AG10803 (cell line): ENCODE measurements at places on chromosomes 1 and 21.

DNA sequence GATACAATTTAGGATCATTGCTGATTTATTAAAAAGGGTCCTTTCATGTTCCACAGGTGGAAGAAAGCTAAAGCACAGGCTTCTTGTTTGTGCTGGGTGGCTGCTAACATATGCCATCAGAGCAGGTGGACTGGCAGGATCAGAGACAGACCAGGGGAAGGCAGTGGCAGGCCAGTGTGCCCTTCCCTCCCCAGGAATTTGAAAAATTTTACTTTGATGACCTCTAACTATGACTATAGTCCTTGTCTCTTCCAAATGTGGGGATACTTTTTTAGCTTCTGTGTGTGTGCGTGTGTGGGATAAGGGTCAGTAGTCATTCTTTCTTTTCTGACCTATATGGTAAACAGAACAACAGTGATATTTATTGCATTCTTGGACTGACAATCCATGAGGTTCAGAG, 49.9 kb downstream of the LHX9 start:
- DNase-seq, result no peak

GRCh38 chr1:227440182-227440581, 121.9 kb upstream of the CDC42BPA start:
- no peak for DNase-seq

GRCh38 chr1:227557962-227558725, 5.2 kb upstream of the ZNF678 start:
- no peak for DNase-seq

DNA sequence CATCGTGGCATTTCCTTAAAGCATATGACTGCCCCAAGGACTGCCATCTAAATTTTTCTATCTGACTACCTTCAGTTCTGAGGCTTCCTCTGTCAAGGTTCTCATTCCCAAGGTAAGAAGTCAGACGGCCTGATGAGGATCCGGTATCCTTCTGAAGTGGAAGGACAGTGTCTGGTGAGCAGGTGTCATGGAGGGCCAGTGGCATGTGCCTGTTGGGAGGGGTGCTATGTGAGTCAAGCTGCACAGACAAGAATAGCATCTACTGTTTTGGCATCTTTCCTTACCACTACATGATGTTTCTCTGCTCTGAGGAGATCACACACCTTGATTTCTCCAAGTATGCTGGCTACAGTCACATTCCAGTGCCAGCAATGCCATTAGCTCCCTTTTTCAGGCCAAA, 99.6 kb upstream of the RGS1 start:
- DNase-seq, result no peak

GRCh38 chr1:61888808-61889207, 146.5 kb downstream of the PATJ start:
- no peak for DNase-seq

GRCh38 chr1:162139211-162139610, 69.7 kb downstream of the NOS1AP start:
- no peak for DNase-seq

GRCh38 chr1:47128221-47128620, 9.0 kb upstream of the CYP4A22 start:
- no peak for DNase-seq

GRCh38 chr1:92749024-92749634, 35.8 kb downstream of the EVI5 start:
- peak; percentile 78 for DNase-seq

GRCh38 chr1:202274611-202275010, 67.1 kb downstream of the UBE2T start:
- no peak for DNase-seq

DNA sequence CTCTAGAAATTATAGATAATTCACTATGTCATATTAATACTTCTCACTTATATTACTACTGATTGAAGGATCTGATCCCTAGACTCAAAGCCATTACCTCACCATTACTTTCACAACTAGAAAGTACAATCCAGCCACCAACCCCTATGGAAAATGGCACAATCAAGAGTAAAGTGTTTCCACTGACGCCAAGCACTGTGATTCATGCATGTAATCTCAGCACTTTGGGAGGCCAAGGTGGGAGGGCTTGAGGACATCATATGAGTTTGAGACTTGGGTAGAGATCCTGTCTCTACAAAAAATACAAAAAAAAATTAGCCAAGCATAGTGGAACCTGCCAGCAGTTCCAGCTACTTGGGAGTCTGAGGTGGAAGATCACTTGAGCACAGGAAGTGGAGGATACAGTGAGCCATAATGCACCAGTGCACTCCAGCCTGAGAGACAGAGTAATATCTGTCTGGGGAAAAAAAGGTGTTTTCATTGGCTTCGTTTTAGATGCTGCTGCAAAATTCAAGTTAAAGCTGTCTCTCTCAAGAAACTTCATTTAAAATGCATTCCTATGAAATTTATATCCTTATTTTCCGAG, 126.5 kb downstream of the AKT3 start:
- DNase-seq, result no peak

- DNase-seq, result no peak
Measured at GRCh38 chr1:155920717-155921116, 9.6 kb upstream of the RIT1 start.

DNA sequence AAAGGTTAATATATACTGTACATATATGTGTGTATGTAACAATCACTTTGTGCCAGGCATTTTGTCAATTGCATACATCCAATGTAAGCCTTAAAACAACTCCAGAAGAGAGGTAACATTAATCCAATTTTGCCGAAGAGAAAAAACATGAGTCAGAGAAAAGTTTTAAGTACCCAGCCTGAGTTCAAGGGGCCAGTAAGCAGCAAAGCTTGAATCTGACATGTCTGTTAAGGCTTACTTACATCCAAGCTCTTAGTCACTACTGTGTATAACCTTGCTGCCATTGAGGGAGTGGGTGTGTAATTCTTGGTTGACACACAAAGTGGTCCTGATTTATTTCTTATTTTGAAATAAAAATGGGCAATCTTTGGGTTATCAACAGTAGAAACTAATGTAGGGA, 360.4 kb upstream of the LYPLAL1 start:
- DNase-seq, result no peak

DNA sequence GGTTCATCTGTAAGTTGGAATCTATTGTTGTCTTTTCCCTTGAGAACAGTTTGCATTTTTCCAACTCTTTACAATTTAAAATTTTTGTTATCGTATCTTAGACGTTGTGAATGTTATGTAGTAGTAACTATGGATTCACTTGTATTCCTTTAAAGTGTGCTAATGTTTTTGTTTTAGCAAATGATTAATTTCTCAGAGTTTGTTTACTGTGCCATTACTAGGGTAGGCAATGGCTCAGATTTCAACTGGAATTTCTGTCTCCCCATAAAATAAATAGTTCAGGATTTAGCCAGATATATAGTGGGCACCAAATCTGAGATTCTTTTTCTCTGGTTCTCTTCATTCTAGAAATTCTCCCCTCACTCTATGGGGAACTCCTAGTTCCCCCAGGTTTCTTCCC, 896.5 kb downstream of the PLA2G4A start:
- no peak for DNase-seq

- DNase-seq, result no peak
Measured at GRCh38 chr1:156836892-156837291, 20.2 kb upstream of the SH2D2A start.

DNA sequence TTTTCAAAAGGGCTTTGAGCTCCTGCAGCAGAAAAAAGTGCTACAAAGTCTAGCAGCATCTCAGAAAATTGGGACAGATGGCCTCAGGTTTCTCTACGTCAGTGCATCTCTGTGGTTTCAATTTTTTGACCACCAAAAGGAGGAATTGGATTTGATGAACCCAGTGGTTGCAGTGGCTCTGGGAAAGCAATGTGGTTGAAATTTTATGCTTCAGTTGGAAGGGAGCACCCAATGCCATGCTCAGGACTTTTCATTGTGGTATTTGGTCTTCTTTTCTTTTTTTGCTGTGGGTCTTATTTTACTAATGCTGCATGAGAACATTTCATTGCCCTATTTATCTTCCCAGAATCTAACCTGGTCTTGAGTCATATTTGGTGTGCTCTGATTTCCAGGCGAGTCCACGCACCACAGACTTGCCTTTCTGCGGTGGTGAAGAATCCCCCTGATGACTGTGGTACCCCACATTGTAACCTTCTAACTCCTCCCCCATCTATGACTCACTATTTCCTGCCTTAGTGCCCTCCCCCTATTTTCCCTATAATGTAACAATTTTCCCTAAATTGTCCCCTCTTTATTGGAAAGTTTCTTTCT, 56.7 kb downstream of the S1PR1 start:
- peak; percentile 56 for DNase-seq

DNA sequence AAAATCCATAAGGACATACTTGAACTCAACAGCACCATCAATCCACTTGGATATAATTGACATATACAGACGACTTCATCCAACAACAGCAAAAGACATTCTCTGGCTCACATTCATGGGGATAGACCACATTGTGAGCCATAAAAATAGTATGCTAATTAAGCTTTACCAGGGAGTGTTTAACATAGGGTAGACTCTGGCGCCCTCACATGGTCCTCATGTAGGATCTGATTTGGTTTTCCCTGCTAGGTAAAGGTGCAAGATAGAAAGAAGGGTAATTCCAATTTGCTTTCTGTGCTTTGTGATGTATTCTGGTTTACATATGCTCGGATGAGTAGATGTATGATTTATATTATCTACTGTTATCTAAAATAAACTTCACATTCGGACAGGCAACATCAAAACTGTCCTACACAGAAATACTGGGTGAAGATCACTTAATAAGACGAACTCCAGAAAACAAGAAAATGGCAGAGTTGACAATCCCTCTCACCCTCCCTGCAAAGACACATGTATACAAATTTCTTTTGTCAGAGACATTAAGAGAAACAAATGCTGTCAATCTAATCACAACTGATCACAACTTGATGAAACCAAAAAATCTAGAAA, 27.7 kb downstream of the CR1L start:
- peak; percentile 49 for DNase-seq

DNA sequence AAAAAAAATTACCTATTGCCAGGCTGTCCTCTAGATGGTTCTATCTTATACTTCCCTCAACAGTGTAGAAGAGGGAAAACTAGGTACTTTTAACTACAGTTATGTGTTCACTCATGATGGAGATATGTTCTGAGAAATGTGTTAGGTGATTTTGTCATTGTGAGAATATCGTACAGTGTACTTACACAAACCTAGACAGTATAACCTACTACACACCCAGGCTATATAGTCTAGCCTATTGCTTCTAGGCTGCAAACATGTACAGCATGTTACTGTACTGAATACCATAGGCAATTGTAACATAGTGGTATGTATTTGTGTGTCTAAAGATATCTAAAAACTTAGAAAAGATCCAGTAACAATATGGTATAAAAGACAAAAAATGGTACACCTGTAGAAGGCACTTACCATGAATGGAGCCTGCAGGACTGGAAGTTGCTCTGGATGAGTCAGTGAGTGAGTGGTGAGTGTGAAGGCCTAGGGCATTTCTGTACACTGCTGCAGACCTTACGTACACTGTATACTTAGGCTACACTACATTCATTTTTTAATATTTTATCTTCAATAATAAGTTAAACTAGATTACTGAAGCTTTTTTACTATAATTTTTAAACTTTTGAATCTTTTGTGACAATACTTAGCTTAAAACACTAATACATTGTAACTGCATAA, 13.2 kb downstream of the MGST3 start:
- DNase-seq, result no peak

GRCh38 chr1:43460988-43461693, 7.4 kb upstream of the HYI start:
- DNase-seq, result no peak

- DNase-seq, result no peak
Measured at GRCh38 chr1:169143984-169144383, 37.5 kb downstream of the ATP1B1 start.

GRCh38 chr1:31961536-31961935, 23.4 kb upstream of the PTP4A2 start:
- DNase-seq, result no peak

DNA sequence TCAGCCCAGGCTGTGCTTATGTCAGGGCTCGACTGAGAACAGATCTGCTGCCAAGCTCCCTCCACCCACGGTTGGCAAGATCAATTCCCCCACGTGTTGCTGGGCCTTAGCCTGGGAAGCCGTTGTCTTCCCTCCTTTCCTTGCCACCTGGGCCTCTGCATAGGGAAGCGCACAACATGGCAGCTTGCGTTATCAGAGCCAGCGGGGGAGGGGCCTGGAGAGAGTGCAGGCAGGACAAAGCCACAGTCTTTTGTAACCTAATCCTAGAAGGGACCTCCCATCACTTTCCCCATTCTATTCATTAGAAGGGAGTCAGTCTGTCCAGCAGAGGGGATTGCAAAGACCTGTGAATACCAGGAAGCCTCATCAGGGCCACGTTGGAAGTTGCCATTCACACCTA, 17.0 kb upstream of the IGSF21 start:
- no peak for DNase-seq

DNA sequence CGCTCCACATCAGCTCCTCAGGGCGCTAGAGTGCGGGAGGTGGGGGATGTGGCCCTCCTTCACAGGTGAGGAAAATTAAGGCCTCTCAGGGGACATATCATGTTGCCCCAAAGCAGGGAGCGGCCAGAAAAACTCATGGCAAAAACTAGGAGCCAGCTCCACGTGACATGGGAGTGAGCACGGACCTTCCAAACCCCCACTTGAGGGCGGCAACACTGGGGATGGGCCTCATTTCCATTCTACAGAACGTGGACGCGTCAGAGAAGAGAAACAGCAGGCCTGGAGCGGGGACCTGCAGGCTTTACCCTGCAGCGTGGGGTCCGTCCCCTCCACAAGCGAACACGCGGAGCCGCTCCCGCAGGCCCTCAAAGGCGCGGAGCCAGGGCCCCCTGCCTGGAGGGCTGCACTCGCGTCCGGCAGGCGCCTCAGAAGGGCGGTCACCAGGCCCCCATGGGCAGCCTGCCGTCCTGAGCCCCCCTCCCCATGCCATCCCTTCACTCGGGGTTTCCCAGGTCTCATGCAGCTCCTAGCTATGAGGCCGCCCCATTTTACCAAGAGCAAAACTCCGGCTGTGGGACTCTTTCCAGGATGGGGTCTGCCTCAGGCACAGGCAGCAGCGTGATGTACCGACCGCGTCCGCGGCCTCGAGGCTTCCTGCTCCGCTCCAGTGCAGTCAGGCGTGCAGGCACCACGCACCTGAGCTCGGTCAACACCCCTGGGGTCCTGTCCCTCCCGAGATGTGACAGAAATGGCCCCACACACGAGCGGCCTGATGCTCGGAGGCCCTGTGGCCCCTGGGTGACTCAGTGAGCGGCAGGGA, 5.5 kb downstream of the CFAP410 start:
- no peak for DNase-seq

- no peak for DNase-seq
Measured at GRCh38 chr1:62358665-62359373, 39.6 kb upstream of the KANK4 start.

DNA sequence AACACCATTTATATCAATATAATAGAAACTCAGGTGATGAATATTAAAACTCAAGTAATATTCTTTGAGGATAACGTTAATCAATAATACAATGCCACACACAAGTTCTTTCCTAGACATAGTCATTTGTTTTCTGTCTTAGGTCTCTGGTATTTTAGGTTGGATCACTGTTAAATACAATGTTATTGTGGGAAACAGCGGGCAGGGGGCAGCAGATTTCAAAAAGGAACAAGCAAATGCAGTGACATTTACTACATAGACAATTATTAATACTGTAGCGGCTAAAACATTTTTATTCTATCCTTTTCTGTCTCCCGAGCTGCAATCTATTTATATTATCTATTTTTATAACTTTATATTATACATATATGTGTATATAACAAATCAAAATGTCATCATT, 186.4 kb upstream of the ZNHIT6 start:
- peak; percentile 47 for DNase-seq

- DNase-seq, result peak; percentile 34
Measured at GRCh38 chr1:115133440-115133839, 44.1 kb upstream of the TSPAN2 start.

GRCh38 chr1:8584316-8584715, 233.1 kb downstream of the RERE start:
- no peak for DNase-seq
